ENCODE measurements at places on chromosomes 11 and 22.

GRCh38 chr11:62463121-62463542 is 44.3 kb downstream of the SCGB1A1 start:
- no peak for DNase-seq

DNA sequence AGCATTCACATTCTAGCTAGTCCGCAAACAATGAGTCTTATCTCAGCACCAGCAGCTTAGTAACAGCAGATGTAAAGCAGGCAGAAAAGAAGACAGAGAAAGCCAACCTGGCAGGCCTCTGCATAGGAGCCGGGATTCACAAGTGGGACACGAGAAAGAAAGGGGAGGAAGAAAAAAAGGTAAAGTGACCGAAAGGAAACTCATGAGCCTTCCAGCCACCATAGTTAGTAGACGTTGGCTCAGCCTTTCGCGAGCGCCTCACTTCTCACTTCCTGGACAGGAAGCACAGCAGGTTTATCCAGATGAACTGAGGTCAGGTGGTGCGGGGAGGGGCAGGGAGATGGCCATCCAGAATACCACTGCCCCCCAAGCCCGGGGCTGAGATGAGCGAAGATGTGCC is 19.7 kb upstream of the KAT5 start:
- DNase-seq = no peak

GRCh38 chr22:38299770-38300102 is 17.5 kb downstream of the CSNK1E start:
- DNase-seq = no peak

GRCh38 chr11:63847363-63847762 is 8.5 kb downstream of the MARK2 start:
- no peak for DNase-seq

DNA sequence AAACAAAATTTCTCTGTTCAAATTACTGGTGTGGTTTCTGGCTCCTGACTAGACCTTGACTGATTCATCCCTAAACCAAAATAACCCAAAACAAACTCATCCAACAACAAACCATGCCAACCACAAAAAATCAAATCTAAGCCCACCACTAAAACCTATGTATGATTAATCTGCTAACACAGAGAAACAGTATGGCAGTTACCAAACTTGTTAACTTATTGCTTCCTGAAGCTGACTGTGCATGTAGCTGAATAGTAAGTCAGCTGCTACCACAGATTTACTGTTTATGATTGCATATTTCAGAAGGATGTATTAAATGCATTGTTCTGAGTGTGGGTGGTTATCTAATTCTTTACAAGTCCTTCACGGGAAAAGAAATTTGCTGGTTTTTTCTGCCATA is 231.1 kb downstream of the SWAP70 start:
- DNase-seq = peak; percentile 84

DNA sequence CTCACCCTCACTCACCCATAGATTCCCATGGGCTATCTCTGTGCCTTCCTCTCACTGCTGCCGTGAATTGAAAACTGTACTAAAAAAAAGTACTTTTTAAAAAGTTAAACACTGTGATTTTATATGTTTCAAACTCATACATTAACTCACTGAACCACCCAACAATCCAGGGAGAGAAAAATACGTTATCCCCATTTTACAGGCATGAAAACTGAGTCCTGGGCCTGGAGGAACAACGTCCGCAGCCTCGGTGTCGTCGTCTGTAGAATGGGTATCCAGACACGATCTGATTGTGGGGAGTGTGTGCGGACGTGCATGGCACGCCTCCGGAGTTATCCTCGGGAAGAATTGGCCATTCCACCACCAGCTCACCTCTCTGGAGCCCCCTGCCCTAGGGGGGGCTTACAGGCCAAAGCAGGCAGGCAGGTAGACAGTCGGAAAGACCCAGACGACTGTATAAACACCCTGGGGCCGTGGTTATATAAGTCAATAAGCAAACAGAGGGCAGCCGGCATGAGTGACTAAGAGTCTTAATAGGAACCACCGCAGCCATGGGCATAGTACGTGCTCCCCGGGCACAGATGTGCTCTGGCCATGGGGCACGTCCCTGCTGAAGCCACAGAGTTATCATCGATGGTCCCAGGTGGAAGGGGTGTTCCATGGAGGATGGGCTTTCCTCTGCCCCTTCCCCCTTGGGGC is 7.1 kb upstream of the PDGFB start:
- peak; percentile 28 for DNase-seq

- no peak for DNase-seq
These were observed 542 bp downstream of the GCAT start for GRCh38 chr22:37808294-37808657.

GRCh38 chr11:68767672-68768071 is 16.4 kb upstream of the TESMIN start:
- no peak for DNase-seq

DNA sequence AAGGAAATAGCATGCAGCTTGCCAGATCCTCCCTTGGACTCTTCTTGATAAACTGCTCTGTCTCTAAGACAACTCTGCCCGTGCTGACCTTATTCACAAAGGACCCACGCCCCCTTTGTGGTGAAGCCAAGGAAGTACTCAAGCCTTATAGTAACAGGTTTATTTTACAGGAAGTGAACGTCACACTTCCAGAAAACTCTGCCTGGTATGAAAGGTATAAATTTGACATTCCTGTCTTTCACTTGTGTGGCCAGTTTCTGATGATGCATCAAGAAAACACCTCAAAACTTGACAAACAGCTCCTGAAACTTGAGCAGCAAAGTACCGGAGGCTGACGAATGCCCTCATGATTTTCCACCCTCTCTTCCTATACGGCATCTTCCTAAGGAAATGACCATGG is 12.5 kb upstream of the PELI3 start:
- no peak for DNase-seq

DNA sequence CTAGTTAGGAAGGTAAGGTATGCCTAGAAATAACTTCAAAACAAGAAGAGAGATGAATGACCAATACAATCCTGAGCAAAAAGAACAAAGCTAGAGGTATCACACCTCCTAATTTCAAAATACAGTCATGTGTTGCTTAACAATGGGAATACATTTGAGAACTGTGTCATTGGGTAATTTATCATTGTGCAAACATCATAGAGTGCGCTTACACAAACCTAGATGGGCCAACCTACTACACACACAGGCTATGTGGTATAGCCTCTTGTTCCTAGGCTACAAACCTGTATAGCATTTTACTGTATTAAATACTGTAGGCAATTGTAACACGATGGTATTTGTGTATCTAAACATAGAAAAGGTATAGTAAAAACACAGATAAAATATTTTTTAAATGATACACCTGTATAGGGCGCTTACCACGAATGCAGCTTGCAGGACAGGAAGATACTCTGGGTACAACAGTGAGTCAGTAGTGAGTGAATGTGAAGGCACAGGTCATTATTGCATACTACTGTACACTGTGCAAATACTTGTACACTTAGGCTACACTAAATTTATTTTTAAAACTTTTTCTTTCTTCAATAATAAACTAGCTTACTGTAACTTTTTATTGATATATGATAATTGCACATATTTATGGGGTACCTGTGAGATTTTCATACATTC is 48.2 kb downstream of the STK33 start:
- no peak for DNase-seq
